T-helper 1 cell (primary cell): ENCODE measurements at places on chromosomes 4 and X.
A peak's percentile ranks its signal among the peaks of the same experiment; 100 is the strongest.

DNA sequence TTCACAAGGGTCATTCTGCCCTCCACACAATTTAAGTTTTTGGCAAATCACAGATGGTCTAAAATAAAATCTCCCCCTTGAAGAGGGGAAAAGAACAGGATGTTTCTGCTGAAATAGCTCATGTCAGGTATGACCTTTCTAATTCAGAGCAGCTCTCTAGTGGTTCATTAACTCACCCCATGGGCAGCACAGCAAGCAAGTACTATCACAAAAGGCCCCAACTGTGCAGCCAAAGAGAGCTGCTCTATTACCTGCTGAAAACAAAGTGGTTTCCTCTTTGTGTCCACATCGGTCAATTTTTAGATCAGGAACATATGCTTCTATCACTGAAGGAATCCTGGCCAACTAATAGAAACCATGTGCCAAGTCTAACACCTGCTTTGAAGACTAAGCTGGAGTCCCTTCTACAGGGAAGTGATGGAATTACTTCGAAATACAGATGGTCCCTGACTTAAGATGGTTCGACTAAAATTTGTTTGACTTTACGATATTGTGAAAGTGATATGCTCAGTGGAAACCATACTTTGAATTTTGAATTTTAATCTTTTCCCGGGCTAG is 164.3 kb downstream of the ENOX2 start:
- DNase-seq: no peak

GRCh38 chr4:112060212-112060611 is 85.0 kb upstream of the FAM241A start:
- DNase-seq: no peak

- DNase-seq: no peak
Measured at GRCh38 chr4:74873545-74874301, 59.2 kb upstream of the PARM1 start.

DNA sequence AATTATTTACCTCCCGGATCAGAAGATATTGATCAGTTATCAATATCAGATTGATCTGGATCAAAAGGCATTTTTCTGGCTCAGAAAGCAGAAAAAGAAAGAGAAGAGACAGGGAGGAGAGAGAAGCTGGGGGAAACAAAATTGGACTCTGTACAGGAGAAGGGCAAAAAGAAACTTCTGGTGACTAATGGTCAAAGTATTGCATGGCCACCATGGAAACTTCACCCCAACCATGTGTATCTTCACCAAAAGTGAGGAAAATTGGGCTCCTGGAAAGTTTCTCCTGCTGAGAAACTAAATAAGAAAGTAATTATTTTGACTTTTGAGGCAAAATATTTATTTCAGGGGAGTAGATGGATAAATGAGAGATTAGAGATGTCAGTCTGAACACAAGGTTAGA is 33.9 kb downstream of the RNF150 start:
- no peak for DNase-seq

DNA sequence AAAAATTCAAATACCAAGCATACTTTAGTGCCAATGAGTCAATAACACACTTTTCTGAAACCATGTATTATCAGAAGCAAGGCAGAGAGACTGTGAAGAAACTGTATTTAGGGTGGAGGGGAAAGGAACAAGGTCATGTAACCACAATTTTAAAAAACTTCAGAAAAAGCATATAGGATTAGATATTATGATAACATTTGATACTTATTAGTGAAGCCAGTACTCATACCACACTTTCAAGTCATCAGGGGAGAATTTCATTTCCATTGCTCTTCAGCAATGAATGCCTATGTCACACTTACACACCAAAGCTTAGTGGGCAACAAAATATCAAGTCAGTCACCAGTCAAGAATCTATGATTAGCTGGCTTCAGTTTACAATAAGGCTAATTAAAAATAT is 602.2 kb downstream of the IL15 start:
- DNase-seq: no peak

DNA sequence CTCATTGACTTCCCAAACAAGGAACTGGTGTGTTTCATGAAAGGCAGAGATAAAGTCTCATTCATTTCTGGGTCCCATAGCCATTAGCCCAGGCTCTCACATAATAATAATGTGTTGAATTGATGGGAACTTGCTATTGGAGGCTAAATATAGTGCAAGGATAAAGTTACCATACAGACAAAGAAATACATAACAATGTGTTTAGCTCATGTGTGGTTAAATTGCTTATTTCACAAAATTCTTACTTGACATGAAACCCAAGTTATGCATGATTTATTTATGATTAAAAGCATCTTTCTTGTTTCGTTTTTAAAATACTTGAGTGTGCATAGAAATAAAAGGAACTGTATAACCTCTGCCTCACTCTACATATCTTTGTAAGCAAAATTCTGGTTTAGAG is 37.3 kb upstream of the LPAR4 start:
- no peak for DNase-seq

DNA sequence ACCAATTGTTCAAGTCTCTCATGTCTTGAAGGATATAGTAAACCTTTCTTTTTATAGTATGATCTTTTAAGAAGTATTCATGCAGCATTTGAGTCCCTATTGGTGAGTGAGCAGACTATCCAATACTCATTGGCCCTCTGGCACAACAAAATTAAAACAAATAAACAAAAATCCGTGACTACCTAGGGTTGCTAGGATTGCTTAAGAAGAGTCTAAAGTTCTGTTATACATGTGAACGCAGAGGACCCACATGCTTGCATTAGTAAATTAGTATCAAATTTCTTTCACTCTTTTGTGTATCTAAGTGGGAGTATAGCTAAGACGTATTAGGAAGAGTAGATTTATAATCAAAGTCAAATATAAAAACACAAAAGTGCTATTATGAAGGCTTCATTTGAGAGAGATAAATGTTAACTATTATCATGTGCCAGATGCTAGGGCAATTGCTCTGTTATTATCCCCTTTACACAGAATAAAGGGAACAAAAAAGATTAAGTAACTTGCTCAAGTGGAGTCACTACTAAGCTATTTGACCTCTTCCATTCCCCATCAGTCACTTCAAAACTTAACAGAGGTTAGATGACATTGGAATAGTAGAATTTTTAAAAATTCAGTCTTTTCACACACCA is 29.2 kb upstream of the LARP1B start:
- DNase-seq: no peak

GRCh38 chrX:34270434-34270833 is 138.3 kb upstream of the FAM47A start:
- DNase-seq: no peak

- no peak for DNase-seq
Measured at GRCh38 chrX:133307637-133308498, 89.7 kb upstream of the TFDP3 start.

DNA sequence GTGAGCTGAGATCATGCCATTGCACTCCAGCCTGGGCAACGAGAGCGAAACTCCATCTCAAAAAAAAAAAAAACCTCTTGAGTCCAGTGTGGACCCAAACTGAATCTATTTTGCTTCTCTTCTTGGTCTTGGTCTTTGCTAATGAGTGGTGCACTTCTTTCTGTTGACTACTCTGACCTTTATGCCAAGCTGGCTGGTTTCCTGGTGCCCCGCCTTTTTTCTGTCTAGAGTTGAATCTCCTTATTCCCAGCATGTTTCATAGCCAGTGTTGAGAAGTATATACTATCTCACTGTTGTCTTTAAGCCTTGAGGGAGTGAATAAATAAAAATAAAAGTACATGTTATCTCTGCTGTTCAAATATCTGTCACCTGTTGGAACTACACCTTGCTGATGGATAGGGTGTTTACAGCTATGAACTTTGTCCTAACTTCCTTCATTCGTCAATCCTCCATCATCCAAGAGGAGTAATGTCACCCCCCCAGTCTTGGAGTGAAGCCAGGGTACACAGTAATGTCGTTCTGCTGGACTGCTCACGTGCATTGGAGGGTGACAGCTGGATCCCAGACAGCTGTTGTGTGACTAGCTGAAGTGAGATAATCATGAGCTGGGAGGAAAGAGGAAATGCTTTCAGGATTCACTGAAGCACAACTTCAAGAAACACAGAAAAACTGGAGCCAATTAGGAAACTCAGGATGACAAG is 99.3 kb upstream of the PRKG2 start:
- DNase-seq: no peak

DNA sequence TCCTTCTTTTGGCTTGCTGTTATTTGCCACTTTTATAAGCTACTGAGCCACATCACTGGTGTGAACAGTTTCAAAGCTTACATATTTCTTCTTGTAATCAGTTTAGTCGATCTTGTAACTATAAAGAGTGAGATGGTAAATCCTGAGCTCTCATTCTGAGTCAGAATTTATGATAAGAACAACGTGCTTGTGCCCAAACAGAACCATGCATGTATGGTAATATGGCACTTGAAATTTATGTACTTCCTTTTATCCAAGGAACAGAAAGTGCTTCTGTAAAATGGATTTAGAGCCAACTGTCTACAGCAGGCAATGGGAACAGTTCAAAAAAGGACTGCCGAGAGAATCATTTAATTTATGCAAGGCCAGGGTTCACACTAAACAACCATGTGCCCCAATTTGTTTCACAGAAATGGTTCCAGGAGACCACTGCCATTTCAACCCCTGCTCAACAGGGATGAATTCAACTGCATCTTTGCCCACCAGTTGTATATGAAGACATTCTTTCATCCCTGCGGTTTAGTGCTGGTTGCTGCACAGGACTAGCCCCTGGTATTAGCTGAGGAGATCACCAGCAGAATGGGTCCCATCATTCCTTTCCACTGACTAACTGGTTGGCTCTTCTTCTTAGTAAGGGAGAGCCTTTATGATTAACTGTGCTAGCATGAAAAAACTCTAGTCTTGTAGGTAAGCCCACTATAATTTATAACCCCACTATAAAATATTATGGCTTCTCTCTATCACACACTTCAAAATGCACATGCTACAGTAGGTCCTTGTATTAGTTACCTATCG is 162.9 kb upstream of the PGRMC2 start:
- DNase-seq: no peak

GRCh38 chr4:152937336-152938236 is 1.5 kb downstream of the FHDC1 start:
- DNase-seq: no peak

DNA sequence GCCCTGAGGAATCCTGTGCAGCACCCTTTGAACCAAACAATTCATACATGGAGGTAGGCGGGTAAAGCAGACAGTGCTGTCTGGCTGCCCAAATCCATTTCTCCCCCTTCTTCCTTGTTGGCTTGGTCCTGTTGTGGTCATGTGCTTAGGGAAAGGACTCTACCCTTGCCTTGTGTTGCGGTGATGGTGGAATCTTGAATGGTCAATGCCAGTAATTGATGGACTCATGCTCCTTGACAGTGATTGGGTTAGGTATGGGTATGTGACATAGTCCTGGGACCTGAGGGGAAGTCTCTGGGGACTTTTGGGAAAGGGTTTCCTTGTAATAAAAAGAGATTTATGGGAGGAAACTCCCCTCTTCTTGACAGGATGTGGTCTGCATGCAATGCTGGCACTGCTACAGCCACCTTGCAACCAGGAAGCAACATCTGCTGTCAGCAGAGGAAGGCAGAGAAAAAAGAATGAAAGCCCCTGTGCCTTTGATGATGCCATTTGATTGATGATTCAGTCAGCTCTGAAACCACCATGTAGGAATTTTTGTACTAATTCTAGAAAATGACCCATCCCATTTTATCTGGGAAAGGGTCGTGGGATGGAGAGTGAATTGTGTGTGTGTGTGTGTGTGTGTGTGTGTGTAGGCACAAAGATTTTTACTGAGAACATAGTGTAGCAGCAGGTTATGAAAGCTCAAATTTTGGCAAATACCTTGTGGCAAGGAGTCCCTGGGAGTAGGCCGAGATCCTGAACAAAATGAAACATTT is 30.0 kb upstream of the HUWE1 start:
- DNase-seq: peak; percentile 19

DNA sequence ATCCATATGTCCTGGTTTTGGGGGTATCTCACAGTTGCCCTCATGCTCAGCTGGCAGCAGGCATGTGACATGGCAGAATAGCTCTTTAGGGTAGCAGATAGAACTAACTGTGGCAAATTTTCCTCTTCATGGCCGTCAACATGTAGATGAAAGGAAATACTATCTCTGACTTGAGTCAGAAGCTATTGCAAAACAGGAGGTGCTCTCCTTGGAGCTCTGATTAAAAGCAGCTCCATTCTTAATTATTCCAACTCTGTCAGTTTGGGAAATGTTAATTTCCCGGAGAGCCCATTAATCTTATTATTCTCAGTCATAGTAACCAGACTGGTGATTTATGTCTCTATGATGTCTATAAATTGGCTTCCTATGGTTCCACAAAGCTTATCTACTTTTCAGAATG is 18.2 kb downstream of the IL13RA1 start:
- no peak for DNase-seq

DNA sequence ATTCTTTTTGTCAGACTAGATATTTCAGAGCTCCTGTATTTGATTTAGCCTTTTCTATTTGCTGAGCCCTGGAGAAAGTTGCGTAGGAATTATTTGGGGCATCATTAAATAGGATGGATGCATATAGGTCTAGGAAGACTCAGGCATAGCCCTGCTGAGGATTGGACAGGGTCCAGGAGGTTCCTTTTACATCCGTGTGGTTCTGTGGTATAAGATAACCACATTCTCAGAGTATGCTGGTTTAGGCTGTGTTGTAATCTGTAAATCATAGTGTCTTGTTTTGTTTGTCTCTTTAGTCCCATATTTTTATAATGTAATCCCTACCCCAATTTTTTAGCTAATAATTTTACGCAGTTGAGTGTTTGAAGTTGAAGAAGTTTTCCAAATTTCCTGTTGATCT is 513.7 kb downstream of the RPA4 start:
- DNase-seq: no peak

DNA sequence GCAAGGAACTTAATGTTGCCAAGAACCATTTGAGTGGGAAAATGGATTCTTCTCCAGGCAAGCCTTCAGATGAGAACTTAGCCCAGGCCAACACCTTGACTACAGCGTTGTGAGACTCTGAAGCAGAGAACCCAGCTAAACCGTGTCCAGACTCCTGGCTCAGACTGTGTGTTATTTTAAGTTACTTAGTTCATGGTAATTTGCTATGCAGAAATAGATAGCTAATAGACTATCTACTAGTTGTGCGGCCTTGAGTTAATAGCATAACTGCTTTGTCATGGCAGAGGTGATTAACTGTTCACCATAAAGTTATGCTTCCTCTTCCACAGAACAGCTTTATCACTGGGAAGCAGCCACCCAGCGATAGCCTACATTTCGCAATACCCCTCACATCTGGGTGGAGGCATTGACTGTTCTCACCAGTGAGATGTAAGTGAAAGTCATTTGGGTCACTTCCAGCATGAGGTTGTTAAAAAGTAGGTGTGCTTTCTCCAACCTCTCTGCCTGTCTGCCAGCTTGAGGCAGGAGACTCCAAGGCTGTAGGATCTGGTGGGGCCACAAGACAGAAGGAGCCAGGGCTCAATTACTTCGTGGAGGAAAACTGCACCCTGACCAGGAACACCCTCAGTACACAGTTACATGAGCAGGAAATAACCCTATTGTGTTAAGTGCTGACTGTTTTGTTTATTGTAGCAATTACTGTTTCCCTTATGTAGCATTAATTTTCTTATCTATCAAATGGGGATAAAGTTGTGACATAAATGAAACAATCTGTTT is 94.2 kb downstream of the GPAT3 start:
- no peak for DNase-seq
